ENCODE measurements at places on chromosomes 6 and 20.

- DNase-seq = no peak
Measured at GRCh38 chr20:47377122-47377722, 20.7 kb upstream of the ZMYND8 start.

DNA sequence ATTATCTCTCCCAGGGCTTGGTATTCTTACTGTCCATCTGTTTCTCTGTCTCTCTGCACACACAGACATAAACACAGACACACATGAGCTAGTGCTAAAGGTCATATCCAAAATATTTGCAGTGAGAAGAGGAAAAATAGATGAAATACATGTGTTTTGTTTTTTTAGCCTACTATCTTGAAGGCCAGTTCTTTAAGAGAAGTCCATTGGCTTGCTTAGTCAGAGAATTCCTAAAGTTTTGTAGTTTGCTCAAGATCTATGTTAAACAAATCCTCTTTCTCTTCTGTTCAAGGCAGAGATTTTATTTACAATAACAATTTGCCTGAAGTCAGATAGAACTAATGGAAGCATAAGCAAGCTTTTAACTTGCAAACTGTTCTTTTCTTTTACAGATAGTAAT lies 120.0 kb upstream of the AKIRIN2 start:
- DNase-seq = no peak

- DNase-seq = no peak
Measured at GRCh38 chr6:155310596-155310995, 3.7 kb downstream of the TFB1M start.

DNA sequence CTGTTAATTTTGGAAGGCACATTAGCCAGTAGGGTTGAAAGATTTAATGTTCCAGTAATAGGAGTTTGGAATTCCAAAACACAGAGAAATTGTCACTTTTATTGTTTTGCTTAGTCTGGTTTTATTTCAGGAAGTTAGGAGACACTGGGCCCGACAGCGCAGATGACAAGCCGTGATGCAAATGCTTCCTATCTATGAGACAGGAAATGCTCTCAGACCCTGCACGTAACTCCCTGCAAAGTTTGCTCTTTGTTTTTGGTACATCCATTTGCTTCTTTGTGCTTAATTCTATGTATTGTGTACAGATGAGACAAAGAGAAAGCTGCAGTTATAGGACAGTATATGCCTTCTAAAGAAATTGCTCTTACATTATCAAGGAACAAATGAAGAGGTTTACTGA lies 201.6 kb upstream of the SGK1 start:
- DNase-seq = no peak
